ENCODE measurements at places on chromosomes 6 and 20.
A peak's percentile ranks its signal among the peaks of the same experiment; 100 is the strongest.

DNA sequence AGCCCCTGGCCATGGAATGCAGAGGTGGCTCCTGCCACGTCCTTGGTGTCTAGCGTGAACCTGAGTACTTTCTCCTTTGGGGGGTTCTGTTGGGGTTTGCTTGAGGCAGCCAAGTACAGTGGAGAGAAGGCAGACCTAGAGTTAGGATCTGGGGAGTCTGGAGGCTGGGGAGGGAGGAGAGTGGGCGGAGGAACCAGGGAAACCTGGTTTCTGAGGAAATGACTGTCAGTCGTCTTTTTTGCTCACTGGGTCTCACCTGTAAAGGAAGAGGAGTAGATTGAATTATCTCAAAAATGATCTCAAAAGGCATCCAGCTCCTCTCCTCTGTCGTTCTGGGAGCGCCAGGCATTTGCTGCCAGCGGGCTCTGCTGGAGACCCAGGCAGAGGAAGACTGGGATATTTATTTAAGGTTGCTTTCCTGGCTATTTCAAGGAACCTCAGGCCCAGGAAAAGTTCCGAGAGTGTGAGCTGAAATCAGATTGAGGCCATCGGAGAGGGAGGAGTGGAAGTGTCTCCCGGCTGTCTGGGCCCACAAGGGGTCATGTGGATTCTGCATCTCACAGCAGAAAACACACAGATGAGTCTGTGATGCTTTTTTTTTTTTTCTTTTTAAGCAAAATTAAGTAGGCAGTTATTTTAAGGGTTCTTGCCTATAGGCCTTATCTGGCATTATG is 16.1 kb downstream of the EPB41L1 start:
- DNase-seq = no peak

- DNase-seq = no peak
Measured at GRCh38 chr6:39312912-39313525, 1.2 kb downstream of the KCNK17 start.

- DNase-seq = no peak
Measured at GRCh38 chr20:60751826-60752225, 500.2 kb upstream of the CDH4 start.

DNA sequence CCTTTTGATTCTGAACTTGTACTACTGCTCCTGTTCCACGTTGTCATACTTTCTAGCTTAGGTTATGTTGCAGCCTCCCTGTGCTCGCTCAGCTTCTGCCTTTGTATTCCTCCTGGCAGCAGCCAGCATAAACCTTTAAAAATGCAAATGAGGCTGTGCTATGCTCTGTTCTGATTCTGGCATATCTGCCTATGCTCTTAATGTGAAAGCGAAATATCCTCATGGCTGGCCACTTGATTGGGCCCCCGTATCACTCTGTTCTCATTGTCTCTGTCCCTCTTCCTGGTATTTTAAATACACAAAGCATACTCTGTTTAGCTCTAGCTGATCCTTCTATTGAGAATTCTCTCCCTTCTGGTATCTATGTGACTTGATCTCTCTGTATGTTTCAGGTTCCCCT is 139.0 kb downstream of the JARID2 start:
- DNase-seq = no peak

DNA sequence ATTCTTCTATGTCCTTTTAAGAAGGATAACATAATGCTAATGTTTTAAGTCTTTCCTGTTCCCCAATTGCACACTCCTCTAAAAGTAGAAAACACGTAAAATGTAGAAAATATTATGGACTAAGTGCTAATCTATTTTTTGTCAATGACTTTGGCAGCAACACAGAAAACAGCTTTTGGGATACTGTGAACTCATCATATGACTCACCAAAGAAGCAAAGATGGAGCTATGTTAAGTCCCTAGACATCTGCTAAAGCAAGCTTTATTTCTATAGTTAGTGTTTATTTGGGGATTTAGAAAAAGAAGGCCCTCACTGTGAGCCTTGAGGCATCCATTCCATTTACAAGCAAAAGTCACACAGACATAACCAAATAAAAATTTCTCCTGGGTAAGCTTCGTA is 23.0 kb downstream of the OPN5 start:
- DNase-seq = no peak

- DNase-seq = no peak
Measured at GRCh38 chr6:168864541-168865460, 388.8 kb downstream of the THBS2 start.

DNA sequence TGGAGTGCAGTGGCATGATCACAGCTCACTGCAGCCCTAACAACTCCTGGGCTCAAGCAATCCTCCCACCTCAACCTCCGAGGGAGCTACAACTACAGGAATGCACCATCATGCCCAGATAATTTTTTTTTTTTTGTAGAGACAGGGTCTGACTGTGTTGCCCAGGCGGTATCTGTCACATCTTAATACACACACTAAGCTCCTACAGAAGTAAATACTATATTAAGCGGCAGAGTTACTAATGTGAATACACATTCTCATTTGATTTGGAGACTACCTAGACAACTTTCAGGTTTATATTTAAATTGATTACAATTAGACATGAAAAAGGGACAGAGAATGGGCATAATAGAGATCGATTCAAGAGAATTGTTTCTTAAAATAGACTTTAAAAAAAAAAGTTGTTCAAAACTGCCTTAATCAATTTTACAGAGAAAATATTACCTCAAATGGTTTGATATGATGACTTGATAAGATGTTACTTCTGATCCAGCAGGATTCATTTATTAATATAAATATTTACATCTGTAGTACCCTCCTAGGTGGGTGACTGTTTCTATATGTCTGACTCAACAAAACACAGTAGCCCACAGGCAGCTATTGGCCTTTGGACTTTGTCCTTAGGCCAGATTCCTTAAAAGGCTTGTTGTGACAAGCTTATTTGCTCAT is 7.1 kb upstream of the LOC128125822 start:
- no peak for DNase-seq

DNA sequence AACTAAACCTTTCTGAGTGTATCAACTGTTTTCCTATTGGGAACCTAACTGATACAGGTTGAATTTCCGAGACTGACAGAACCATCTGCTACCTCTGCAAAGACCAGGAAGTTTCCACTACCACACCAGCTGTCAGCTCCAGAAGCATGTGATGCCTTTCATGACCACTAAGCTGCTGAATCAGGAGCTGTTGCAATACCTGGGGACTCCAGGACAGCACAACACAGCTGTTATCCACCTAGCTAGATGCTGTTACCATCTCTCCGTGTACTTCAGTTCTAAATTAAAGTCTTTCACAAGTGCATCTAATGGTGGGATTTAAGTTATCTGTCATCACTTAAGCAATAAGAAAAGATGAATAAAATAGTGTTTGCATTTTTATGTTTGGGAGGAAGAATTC is 158.2 kb upstream of the IMPG1 start:
- DNase-seq = no peak

DNA sequence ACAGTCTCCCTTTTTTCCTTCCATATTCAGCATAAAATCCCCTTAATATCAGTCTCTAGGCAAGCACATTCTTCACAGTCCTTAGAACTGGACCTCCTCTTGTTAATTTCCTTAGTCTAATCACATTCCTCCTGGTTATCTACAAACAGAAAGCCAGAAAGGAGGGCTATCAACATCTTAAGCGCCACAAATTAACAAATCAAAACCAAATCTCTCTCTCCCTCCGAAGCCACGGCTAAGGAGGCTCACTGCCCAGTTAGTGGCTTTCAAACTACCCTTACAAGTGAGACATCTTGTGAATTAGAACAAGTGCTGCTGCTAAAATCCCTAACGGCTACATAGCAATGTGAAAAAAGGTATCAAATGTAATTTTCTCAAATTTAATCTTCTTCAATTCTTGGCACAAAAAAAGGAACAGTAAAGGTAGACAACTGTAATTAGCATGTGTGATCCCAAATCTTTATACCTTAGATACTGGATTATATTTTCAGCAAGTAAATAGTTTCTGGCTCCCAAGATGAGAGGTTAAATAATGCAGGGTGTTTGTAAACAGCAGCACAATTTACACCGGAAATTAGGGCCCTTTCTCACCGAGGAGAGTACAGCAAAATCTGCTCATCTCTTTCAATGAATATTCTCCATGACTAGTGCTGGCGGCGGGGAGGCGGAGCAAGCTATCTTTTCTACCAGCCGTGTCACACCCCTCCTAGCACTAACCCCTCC is 1.4 kb upstream of the TRIM39 start:
- DNase-seq = peak; percentile 91

DNA sequence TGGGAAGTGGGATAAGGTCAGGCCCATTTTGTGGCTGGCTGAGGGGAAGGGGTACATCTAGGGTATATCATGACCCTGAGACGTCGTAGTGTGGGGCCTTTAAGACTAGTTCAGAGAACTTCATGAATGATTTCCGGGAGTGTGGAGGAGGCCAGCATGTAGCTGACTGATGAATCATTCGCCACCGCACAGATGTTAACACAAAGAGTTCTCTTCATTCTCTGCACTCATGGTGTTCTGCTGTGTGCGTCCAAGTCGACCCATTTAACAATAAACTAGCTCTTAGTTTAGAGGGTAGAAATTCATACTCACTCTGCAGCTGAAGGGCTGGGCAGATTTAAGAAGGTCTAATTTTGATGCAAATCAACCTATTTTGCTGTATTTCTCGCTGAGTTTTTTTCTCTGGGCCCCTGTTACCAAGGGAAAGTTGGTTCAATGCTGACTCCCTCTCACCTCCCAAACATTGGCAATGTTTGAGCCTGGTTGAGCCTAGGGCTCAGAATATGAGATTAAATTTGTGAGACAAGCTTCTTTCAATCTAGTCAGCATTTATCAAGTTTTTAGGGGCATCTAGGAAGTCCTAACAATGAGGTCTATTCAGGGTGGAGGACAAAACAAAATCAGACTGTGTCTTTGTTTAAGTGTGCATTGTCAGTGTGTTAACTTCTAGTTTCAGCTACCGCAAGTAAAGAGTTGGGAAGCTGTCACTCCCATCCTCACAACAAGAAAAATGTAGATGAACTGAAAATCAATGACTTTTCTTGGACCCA is 106.8 kb upstream of the CBLN4 start:
- DNase-seq = no peak

DNA sequence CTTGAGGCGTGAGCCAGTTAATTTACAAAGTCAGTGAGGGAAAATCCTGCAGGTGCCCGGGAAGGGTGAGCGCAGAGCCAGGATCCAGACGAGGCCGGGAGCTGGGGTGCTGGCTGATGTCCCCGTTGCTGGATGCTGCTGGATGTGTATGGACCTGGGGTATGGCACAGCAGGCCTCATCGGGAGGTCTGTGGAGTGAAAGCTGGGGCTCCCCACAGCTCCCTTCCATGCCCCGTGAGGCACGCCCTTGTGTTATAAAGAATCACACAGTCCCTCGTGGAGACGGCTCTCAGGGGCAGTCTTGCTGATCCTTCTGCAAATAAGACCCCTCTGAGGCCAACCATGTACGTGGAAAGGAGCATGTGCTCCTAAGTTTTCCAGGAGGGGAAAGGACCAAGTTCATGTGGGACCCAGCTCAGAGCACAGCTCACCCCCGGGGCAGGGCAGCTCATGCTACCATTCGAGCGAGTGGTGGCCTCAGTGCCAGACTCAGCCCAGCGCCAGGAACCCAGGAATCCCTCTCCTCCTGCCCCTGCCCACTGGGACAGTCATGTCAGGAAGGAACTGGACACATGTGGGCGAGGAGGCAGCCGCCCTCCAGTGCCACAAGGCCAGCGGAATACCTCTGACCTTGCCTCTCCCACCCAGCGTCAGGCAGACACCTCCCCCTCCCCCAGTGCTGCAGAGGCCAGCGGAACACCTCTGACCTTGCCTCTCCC is 97.5 kb downstream of the CDH4 start:
- no peak for DNase-seq

DNA sequence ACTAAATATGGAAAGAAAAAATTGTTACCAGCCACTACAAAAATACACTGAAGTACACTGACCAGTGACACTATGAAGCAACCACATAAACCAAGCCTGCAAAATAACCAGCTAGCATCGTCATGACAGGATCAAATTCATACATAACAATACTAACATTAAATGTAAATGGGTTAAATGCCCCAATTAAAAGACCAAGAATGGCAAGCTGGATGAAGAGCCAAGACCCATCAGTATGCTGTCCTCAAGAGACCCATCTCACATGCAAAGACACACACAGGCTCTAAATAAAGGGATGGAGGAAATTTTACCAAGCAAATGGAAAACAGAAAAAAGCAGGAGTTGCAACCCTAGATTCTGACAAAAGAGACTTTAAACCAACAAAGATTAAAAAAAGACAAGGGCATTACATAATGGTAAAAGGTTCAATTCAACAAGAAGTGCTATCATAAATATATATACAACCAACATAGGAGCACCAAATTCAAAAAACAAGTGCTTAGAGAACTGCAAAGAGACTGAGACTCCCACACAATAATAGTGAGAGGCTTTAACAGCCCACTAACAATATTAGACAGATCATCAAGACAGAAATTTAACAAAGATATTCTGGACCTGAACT is 104.8 kb downstream of the HACE1 start:
- no peak for DNase-seq

- no peak for DNase-seq
Measured at GRCh38 chr6:69343851-69344250, 453.0 kb downstream of the LMBRD1 start.

GRCh38 chr6:56193846-56194245 is 53.5 kb downstream of the COL21A1 start:
- no peak for DNase-seq

DNA sequence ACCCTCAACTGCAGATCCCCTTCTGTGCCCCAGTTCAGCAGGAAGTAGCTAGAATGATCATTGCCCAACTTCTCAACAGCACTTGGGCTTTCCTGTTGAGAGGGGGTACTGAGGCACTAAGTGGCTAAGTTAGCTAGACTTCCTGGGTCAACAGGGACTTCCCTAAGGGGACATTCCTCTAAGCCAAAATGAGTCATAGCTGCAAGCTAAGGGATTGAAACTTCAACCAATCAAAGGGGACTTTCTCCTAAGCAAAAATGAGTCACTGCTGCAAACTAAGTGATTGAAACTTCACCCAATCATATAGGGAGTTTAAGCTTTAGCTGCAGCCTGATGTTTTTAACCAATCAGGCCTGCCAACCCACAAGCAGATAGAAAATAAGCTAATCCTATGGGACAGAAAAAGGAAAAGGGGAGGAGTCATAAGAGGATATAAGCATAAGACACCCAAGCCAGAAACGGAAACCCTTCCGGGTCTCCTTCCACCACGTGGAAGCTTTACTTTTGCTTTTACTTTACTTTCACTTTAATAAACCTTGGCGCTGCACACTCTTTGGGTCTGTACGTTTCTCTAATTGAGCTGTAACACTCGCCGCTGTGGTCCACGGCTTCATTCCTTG is 659.0 kb upstream of the HS3ST5 start:
- no peak for DNase-seq
